ENCODE measurements at places on chromosomes 16 and 17. TPM values are rescaled to one million over a fixed set of nuclear protein-coding genes. Genes with fewer than 3 reads are reported as not detected.

CSH1 gene
- not detected for total RNA-seq

VAT1L gene
- total RNA-seq, result 5.8 TPM

PRPSAP1 gene
- total RNA-seq, result 27.6 TPM

- no peaks in the 10 kb centered on the region for H3K27me3 ChIP-seq
- no peaks in the 10 kb centered on the region for H3K36me3 ChIP-seq
- H3K27ac ChIP-seq, result no peak overlapping the region
Observed at GRCh38 chr17:21061971-21062526, 19.2 kb upstream of the USP22 start.

BAHCC1 gene
- total RNA-seq, result not detected

DNA sequence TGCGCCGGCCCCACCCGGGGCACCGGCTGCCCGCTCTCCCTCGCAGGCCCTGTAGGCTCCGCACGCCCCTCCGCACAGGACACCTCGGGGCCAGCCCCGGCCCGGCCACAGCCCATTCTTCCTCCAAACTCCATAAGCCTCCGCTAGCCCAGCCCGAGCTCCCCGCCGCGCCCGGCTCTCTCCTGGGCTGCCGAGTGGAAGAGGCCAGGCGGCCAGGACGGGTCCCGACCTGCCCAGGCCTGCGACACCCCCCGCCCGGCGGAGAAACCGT lies 397 bp downstream of the NCOR1 start:
- DNase-seq, result no peak
- no peaks in the 10 kb centered on the region for H3K27me3 ChIP-seq
- peaks cover 35% of the 10 kb centered on the region for H3K4me1 ChIP-seq
- peak overlapping the region; percentile 89 for H3K4me3 ChIP-seq
- H3K27ac ChIP-seq, result peak overlapping the region; percentile 90
- H3K36me3 ChIP-seq, result 0 out of 2 replicates have a peak, but pooled peaks cover 4% of the 10 kb centered on the region

- no peaks in the 10 kb centered on the region for H3K4me1 ChIP-seq
- no peak overlapping the region for H3K4me3 ChIP-seq
- no peak overlapping the region for H3K27ac ChIP-seq
- no peaks in the 10 kb centered on the region for H3K27me3 ChIP-seq
- peaks cover 11% of the 10 kb centered on the region for H3K36me3 ChIP-seq
- DNase-seq, result no peak
Observed at GRCh38 chr16:25157271-25157875, 45.8 kb downstream of the LCMT1 start.

GRCh38 chr16:86089991-86090390 lies 191.0 kb downstream of the IRF8 start:
- no peak overlapping the region for H3K4me3 ChIP-seq
- DNase-seq, result no peak
- H3K36me3 ChIP-seq, result no peaks in the 10 kb centered on the region
- H3K27ac ChIP-seq, result no peak overlapping the region
- H3K4me1 ChIP-seq, result no peaks in the 10 kb centered on the region

- H3K27me3 ChIP-seq, result no peaks in the 10 kb centered on the region
- no peak within 1 kb of the TSS for H3K27ac ChIP-seq
- no peak within 1 kb of the TSS for H3K4me3 ChIP-seq
- peaks cover 18% of the 10 kb centered on the region for H3K4me1 ChIP-seq
Observed at GRCh38 chr17:38925263-38925995, at the start of gene LASP1NB. LASP1NB (plus strand) TSS chr17:38925614.

- H3K27ac ChIP-seq, result no peak overlapping the region
- DNase-seq, result no peak
- H3K4me3 ChIP-seq, result no peak overlapping the region
- H3K4me1 ChIP-seq, result no peaks in the 10 kb centered on the region
- no peaks in the 10 kb centered on the region for H3K36me3 ChIP-seq
- no peaks in the 10 kb centered on the region for H3K27me3 ChIP-seq
Observed at GRCh38 chr17:62933501-62934385, 32.3 kb upstream of the TANC2 start.

GRCh38 chr17:32152130-32152529 lies 9.8 kb downstream of the RHOT1 start:
- no peaks in the 10 kb centered on the region for H3K27me3 ChIP-seq
- no peak for DNase-seq
- H3K27ac ChIP-seq, result no peak overlapping the region
- no peak overlapping the region for H3K4me3 ChIP-seq
- peaks cover 5% of the 10 kb centered on the region for H3K4me1 ChIP-seq
- 0 out of 2 replicates have a peak, but pooled peaks cover 5% of the 10 kb centered on the region for H3K36me3 ChIP-seq

DNA sequence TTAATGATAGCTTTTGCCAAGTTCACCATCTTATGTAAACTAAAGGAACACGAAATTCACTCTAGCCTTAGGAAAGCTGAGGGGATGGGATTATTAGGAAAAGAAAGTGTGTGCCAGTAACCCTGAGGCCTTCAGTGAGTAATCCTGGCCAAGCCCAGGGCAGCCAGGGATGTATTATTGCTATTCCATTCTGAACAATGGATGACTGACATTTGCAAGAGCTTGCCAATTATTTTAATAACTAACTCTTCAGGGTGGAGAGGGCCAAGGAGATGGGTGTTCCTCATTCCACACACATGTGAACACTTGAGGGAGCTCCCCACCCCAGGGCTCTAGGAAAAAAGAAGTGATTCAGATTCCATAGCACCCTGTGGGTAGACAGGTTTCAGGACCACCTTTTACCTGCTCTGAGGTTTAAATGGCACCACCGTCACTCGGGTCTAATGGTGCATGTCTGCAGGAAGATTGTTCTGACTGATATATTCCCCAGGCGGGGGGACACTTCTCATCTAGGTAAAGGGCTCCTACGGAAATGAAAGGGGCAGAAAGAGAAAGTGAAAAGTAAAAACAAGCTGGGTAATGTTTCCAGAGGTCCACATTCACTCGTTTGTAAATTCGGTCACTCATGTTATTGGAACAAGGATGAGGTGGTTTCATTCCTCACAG lies 41.5 kb downstream of the TK2 start:
- H3K4me1 ChIP-seq, result no peaks in the 10 kb centered on the region
- H3K27ac ChIP-seq, result no peak overlapping the region
- DNase-seq, result no peak
- H3K4me3 ChIP-seq, result no peak overlapping the region
- no peaks in the 10 kb centered on the region for H3K27me3 ChIP-seq

DNA sequence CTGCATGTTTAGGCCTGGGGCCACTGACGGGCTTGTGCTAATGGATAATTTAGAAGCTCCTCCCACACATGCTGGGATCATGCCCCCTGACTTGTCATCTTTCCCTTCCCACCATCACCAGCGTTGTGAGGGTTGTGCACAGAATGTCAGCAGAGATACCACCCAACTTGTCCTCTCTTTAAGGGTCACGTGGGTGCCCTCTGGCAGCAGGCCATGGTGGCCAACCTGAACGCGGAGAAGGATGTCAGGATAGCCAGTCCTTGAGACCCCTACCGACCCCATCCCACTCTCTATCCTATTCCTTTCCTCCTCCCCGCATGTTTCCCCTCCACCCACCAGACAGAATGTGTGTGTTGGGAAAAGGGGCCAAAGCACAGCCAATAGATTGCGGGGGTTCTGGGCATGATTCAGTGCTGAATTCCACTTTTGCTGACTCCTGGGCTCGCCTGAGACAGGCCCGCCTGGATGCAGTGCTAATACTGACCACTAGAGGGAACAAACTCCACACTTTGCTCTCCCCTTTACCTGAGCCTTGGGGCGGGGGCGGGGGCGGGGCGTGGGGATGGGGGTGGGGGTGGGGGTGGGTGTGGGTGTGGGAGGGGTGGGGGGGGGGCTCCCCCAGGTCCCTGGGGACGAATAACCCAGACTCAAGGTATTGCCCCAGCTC lies at the start of gene GH2:
GH2 (minus strand) TSS at position 10 of the 667 bp plus-strand sequence. CDS start 143 bp downstream, outside the sequence.
- H3K27ac ChIP-seq, result no peak within 1 kb of the TSS
- H3K27me3 ChIP-seq, result no peaks in the 10 kb centered on the region
- no peaks in the 10 kb centered on the region for H3K4me1 ChIP-seq
- peak; percentile 84 for DNase-seq
- no peaks in the 10 kb centered on the region for H3K36me3 ChIP-seq
- H3K4me3 ChIP-seq, result no peak within 1 kb of the TSS

All from Karpas-422 (cell line).